Right renal pelvis (tissue), 4 donors: ENCODE measurements at places on chromosomes 3 and 15. TPM values are rescaled to one million over a fixed set of nuclear protein-coding genes. Genes with fewer than 3 reads are reported as not detected.

CPB1 gene
- 0.58 TPM for polyA plus RNA-seq

CHRNB4 gene
- polyA plus RNA-seq: 3.5 TPM

IL5RA gene
- 0.57 TPM for polyA plus RNA-seq

TUSC7 gene
- not detected for polyA plus RNA-seq

IMPG2 gene
- 0.44 TPM for polyA plus RNA-seq

DNA sequence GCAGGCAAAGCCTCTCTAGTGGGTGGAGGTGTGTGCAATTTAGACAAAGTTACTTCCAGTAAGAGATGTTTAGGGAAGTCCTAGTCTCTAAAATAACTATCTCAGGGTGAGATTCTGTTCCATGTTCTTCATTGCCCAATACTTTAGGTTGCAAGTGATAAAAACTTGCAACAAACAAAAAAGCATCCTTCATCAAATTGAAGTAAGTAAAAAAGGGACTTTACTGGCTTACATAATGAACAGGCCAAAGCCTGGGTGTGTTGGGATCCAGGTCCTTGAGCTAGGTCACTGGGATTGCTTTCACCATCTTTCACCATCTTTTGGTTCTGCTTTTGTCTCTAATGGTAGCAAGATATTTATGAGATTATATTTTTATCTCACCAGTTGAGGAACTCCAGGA lies 38.3 kb downstream of the CX3CR1 start:
- no peak for DNase-seq

GRCh38 chr3:147843331-147843730 lies 434.2 kb downstream of the ZIC1 start:
- DNase-seq: no peak

GRCh38 chr15:43977072-43977884 lies 150.5 kb downstream of the WDR76 start:
- no peak for DNase-seq

DNA sequence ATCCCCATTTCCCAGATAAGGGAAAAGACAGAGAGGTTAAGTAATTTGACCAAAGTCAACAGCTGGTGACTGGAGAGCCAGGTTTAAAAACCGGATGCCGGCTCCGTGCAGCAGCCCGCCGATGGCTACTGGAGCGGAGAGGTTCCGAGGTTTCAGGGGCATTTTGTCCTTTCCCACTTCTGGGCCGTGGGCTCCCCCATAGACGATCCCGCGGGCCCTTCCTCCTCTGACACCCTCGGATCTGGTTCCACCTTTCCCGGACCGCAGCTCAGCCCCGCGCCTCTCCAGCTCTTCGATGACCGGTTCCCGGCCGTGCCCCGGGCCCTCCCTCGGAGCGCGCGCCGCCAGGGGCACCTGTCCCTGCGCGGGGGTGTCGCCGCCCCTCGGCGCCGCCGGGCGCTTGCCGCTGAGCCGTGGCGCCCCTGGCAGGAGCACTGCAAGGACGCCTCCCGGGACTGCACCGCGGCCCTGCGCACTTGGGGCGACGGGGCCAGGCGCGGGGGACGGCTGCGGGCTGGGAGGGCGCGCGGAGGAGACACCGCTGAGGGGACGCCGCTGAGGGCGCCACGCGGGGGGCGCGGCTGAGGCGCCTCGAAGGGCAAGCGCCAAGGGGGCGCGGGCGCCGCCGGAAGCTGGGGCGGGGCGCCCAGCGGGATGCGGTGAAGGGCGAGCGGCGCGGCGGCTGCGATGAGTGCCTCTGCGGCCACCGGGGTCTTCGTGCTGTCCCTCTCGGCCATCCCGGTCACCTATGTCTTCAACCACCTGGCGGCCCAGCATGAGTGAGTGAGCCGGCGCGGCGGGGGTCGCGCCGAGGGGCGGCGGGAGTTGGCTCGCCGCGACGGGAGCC lies at the start of gene TM6SF1:
Gene TM6SF1, plus strand, starts transcription at position 652 of the 847 bp plus-strand sequence. Its CDS starts 36 bp downstream, at position 688.
- DNase-seq: peak; percentile 5

DNA sequence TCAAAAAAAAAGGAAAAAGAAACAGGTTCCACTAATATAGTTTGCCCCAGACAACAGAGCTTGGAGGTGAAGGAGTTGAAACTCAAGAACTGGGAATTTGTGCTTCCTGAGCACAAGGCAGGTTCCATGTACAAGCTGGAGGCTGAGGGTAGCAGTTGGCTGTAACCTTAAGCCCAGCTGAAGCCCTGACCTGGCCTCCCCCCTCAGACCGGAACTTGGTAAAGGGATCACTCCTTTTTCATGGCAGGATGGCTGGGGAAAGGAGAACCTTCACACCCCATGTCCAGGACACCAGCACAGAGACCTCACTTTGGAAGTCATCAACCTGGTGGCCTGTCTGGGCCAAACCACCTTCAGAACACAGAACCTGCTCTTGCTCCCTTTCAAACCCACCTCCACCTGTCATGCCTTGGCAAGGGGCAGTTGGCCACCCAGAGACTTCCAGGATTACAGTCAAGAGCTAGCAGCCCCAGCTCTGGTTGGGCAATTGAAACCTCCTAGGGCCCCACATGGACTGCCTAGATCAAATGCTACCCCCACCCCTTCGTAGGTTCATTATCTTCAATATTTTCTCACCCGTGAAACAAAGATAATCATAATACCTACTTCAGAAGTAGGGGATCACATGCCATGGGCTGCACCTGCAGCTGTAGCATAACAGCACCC lies 3.5 kb downstream of the RPL29 start:
- DNase-seq: no peak

DNA sequence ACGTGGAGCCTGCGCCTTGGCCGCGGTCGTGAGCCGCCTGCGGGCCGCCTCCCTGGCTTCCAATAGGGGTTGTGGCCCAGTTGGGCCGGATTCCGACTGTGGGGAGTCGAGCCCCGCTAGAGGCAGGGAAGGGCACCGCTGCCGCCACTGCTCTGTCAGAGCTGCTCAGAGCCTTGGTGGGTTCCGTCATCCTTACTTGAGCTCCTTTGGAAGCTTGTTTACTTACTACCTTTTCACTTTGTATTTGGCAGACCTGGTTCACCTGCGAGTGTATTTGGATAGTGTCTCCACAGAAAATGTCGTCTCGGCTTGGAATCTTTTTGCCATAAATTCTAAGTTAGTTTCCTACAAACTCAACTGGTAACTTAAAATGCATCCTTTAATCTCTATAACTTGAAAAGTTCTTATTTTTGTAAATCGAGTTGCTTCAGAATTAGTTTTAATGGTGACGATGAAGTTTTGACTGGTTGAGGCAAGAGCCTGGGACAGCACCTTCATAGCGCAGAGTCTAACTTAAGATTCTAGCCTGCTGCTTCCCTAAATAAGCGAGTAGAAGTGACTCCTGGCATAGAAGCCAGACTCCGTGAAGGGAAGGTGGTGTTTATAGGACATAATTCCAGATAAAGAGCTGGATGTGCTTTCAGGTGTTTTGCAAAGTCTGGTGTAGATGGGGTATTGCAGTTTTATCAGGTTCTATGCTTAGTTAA lies 800 bp downstream of the DAG1 start:
- no peak for DNase-seq

GRCh38 chr15:67590191-67590590 lies 47.7 kb downstream of the MAP2K5 start:
- no peak for DNase-seq

GRCh38 chr15:82845686-82846085 lies 36.3 kb downstream of the WHAMM start:
- no peak for DNase-seq

- no peak for DNase-seq
These were observed 231.3 kb downstream of the LPP start for GRCh38 chr3:188385295-188385694.

- peak; percentile 10 for DNase-seq
These were observed 3.0 kb downstream of the SMC4 start for GRCh38 chr3:160402221-160403027.

GRCh38 chr3:134486577-134487041 lies 752 bp downstream of the CEP63 start:
- no peak for DNase-seq

DNA sequence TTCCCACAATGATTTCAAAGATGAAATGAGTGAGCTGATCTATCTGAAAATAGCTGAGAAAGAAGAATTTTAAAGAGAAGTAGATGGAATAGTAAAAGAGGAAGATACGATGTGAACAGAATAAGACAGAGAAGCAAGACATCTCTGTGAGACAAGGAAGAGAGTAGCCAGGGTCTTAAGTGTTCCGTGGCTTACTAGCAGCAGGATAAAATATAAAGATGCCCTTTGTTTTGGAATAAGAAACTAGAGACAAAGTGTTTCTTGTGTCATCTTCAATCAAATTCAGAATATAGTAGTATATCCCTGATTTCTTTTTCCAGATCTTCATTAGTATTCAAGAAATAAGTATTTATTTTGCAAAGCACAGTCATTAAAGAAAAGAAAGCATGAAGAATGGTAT lies 281.0 kb upstream of the NECTIN3 start:
- no peak for DNase-seq

GRCh38 chr3:170992854-170993253 lies 33.7 kb downstream of the SLC2A2 start:
- DNase-seq: no peak
